Uterine smooth muscle cell (primary cell): ENCODE measurements at places on chromosomes 2 and 18. TPM values are rescaled to one million over a fixed set of nuclear protein-coding genes. Genes with fewer than 3 reads are reported as not detected.

TAF1B gene
- total RNA-seq = 40.9 and 46.6 TPM in 2 replicates

KIF3C gene
- total RNA-seq = 9.7 and 14.0 TPM in 2 replicates

FSHR gene
- total RNA-seq = not detected in 2 replicates

CFAP65 gene
- total RNA-seq = not detected in 2 replicates

NT5DC4 gene
- 0.11 TPM in 1 of 2 replicates, not detected in the other for total RNA-seq

ADRA2B gene
- total RNA-seq = under 0.01 TPM in 1 of 2 replicates, not detected in the other

SCN7A gene
- 0.11 and 0.12 TPM in 2 replicates for total RNA-seq

STPG4 gene
- 0.12 and 0.44 TPM in 2 replicates for total RNA-seq

RUFY4 gene
- total RNA-seq = not detected in 2 replicates

NTSR2 gene
- not detected in 2 replicates for total RNA-seq

HOXD12 gene
- 0.33 and 0.37 TPM in 2 replicates for total RNA-seq

C1GALT1C1L gene
- 0.50 and 2.0 TPM in 2 replicates for total RNA-seq

ACVR1C gene
- 0.25 and 0.33 TPM in 2 replicates for total RNA-seq

SRD5A2 gene
- not detected in 2 replicates for total RNA-seq

MRO gene
- 0.12 TPM in 1 of 2 replicates, not detected in the other for total RNA-seq

PASK gene
- total RNA-seq = 5.2 and 10.8 TPM in 2 replicates

INHBB gene
- total RNA-seq = not detected in 2 replicates

CNDP2 gene
- total RNA-seq = 123 and 129 TPM in 2 replicates

PIEZO2 gene
- 0.12 and 0.44 TPM in 2 replicates for total RNA-seq

SLC14A1 gene
- total RNA-seq = 13.3 and 34.7 TPM in 2 replicates

ANKRD62 gene
- not detected in 2 replicates for total RNA-seq

PDE6D gene
- total RNA-seq = 14.4 and 19.5 TPM in 2 replicates

TMEM163 gene
- not detected in 2 replicates for total RNA-seq

ATP6V1C2 gene
- under 0.01 TPM in 1 of 2 replicates, not detected in the other for total RNA-seq

CDH2 gene
- 46.3 and 107 TPM in 2 replicates for total RNA-seq

CPLX4 gene
- not detected in 2 replicates for total RNA-seq

BOLL gene
- not detected in 2 replicates for total RNA-seq

PDIA6 gene
- total RNA-seq = 586 and 820 TPM in 2 replicates

OSR1 gene
- 3.9 and 5.3 TPM in 2 replicates for total RNA-seq

ADD2 gene
- total RNA-seq = 0.37 and 0.55 TPM in 2 replicates

CNGA3 gene
- not detected in 2 replicates for total RNA-seq

PLB1 gene
- 1.9 and 3.1 TPM in 2 replicates for total RNA-seq

C2orf72 gene
- total RNA-seq = 0.12 and 0.22 TPM in 2 replicates

FABP1 gene
- not detected in 2 replicates for total RNA-seq

KHK gene
- total RNA-seq = 1.2 and 3.1 TPM in 2 replicates

DSG4 gene
- total RNA-seq = not detected in 2 replicates

CNTNAP5 gene
- total RNA-seq = not detected in 2 replicates

CARF gene
- 4.0 and 7.0 TPM in 2 replicates for total RNA-seq
